ENCODE measurements at places on chromosomes 6 and 20.

GRCh38 chr6:52074155-52074554 is 13.3 kb downstream of the PKHD1 start:
- DNase-seq = no peak

GRCh38 chr6:40441150-40441549 is 146.0 kb downstream of the LRFN2 start:
- no peak for DNase-seq

GRCh38 chr20:6863355-6863754 is 95.9 kb downstream of the BMP2 start:
- no peak for DNase-seq

DNA sequence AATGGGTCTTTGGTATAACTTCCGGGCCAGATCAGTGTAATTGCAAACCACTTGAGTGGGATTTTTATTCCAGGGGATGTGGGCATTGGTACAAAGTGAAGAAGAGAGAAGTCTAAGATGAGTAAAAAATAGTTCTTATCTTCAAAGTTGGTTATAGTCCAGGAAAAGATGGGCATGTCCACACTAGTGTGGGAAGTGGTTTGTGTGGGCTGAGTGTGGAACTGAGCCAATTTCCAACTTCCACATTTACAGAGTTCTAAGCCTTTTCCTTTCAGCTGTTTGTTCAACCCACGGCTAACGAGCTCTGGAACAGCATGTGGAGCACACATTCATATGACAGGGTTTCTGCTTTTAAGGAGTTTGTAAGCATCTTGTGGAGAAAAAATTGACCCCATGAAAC is 72.3 kb upstream of the IFNGR1 start:
- DNase-seq = no peak

GRCh38 chr6:33677143-33677660 is 34.3 kb downstream of the UQCC2 start:
- DNase-seq = peak; percentile 60

- no peak for DNase-seq
Measured at GRCh38 chr6:7151381-7151780, 43.6 kb downstream of the RREB1 start.

DNA sequence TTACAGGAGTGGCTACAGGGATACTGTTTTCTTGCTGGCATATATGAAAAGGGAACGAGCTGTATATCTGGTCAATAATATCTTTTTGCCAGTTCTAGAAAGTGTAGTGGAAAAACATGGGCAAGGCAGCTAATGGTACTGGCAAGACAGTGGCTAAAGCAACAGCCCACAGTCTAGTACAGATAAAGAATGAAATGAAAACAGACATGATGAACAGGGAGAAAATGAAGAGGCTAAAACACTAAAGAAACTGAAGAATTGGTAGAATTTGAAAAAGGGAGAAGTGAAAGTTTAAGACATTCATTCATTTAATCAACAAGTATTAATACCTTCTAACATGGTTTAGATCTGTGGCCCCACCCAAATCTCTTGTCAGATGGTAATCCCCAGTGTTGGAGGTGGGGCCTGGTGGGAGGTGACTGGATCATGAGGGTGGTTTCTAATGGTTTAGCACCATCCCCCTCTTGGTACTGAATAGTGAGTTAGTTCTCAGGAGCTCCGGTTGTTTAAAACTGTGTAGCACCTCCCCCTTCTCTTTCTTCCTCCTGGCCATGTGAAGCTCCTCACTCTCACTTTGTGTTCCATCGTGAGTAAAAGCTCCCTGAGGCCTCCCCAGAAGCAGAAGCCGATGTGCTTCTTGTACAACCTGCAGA is 18.1 kb downstream of the FAM184A start:
- DNase-seq = no peak

DNA sequence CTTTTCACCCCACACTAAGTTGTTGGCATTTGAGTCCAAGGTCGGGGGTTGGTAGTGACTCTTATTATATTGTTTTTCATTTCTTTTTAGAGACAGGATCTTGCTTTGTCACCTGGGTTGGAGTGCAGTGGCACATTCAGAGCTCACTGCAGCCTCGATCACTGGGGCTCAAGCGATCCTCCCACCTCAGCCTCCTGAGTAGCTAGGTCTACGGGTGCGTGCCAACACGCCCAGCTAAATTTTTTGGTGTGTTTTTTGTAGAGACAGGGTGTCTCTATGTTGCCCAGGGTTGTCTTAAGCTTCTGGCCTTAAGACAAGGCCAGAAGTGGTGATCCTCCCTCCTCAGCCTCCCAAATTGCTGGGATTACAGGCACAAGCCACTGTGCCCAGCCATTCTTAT is 25.1 kb upstream of the TGM2 start:
- no peak for DNase-seq

DNA sequence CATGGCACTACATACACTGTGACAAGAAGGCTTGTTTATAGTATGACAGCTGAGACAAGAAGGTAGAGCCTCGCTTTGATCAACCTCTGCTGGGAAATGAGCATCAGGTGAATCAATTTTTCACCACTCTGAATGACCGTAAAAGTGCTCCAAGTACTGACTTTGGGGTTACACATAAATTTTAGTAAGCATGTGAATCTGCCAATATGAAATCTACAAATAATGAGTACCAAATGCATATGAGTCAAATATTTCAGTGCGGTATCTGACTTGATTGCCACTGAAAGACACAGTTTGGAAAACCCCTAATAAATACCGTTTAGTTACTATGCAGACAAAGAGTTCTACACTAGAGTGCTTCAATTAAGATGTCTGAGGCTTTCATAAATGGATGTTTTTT is 77.8 kb downstream of the ATG5 start:
- DNase-seq = no peak

DNA sequence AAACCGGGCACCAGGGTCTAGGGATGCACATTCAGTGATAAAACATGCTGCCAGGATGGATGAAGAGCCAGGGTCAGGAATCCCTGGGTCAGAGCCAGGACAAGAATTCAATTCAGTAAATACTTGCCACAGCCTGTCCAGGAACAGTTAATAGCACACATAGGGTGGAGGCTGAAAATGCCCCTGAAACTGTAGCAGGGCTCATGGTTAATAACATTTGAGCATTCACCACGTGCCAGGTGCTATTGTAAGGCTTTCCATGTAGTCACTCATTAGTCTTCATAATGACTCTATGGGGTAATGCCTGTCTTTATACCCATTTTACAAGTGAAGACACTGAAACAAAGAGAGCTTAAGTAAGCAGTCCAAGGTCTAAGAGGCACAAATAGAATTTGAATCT is 296.3 kb downstream of the LRFN2 start:
- DNase-seq = no peak

DNA sequence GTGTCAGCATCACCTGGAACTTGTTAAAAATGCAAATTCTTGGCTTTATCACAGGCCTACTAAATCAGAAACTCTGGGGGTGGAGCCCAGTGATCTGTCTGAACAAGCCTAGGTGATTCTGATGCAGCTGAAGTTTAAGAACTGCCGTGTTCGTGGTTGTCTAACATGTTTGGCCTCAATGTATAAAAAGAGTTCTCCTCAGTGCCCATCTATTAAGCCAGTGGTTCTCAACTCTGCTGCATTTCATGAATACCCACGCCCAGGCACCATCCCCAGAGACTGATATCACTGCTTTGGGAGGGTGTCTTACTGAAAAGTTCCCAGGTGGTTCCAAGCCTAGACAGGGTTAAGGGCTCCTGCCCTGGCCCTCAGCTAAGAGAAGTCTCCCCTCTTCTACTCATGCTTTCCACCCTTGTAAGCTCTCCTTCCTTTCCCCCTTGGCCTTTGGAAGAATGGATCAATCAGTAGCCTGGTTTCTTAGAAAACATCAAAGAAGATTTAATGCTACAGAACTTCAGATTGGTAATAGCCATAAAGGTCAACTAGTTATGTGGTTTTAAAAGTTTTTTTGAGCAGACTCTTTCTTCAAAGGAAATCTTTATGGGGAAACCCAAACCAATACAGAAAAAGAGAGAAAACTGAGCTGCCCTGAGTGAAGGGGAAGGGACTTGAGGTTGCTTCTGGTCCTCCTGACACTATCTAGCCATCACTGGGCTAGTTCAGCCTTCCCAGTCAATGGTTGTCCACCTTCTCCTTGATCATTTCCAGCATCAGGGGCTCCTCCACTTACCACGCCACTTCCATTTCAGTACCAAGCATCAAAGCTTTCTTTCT is 38.9 kb upstream of the TNFAIP3 start:
- DNase-seq = no peak

Data from GM04504 (cell line).